ENCODE measurements at places on chromosomes 12 and 14. TPM values are rescaled to one million over a fixed set of nuclear protein-coding genes. Genes with fewer than 3 reads are reported as not detected.

The TSPAN8 gene
- total RNA-seq: not detected

The TMEM117 gene
- total RNA-seq: 1.6 TPM

The USP44 gene
- 67.1 TPM for total RNA-seq

The ART4 gene
- total RNA-seq: not detected

The AMN gene
- total RNA-seq: not detected

The TTC8 gene
- total RNA-seq: 22.6 TPM

The P2RX2 gene
- total RNA-seq: 0.15 TPM

The RASAL1 gene
- total RNA-seq: 1.4 TPM

The GPR135 gene
- 3.1 TPM for total RNA-seq

DNA sequence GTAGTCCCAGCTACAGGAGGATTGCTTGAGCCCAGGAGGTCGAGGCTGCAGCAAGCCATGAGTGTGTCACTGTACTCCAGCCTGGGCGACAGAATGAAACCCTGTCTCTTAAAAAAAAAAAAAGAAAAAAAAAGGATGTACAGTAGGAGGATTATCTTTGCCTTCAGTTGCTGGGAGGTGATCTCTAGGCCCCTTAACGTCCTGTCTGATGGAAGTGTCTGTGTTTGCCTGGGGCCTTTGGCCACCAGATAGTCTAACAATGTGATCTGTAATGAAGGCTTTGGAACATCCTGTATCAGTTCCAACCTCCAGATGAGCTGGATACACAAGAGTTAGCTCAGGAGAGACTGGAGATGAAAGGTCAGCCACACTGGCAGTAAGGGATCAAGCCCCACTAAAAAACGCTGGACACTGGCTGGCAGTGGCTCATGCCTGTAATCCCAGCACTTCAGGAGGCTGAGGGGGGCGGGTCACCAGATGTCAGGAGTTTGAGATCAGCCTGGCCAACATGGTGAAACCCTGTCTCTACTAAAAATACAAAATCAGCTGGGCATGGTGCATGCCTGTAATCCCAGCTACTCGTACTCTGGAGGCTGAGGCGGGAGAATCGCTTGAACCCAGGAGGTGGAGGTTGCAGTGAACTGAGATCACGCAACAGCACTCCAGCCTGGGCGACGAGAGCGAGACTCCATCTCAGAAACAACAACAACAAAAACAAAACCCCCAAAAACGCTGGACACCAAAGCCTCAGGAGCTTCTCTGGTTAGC lies 19.0 kb upstream of the HNF1A start:
- H3K27ac ChIP-seq: no peak overlapping the region
- H3K4me3 ChIP-seq: no peak overlapping the region
- H3K27me3 ChIP-seq: no peaks in the 10 kb centered on the region
- H3K36me3 ChIP-seq: no peaks in the 10 kb centered on the region
- no peaks in the 10 kb centered on the region for H3K4me1 ChIP-seq
- no peak for DNase-seq

- H3K27ac ChIP-seq: no peak overlapping the region
- no peaks in the 10 kb centered on the region for H3K4me1 ChIP-seq
- H3K27me3 ChIP-seq: no peaks in the 10 kb centered on the region
- no peaks in the 10 kb centered on the region for H3K36me3 ChIP-seq
- H3K4me3 ChIP-seq: no peak overlapping the region
These were observed 15.5 kb upstream of the NTN4 start for GRCh38 chr12:95805864-95806671.

- no peaks in the 10 kb centered on the region for H3K36me3 ChIP-seq
- no peak overlapping the region for H3K27ac ChIP-seq
- H3K4me3 ChIP-seq: no peak overlapping the region
- H3K4me1 ChIP-seq: no peaks in the 10 kb centered on the region
- DNase-seq: no peak
- no peaks in the 10 kb centered on the region for H3K27me3 ChIP-seq
These were observed 298.8 kb downstream of the KCNC2 start for GRCh38 chr12:74910831-74911230.

DNA sequence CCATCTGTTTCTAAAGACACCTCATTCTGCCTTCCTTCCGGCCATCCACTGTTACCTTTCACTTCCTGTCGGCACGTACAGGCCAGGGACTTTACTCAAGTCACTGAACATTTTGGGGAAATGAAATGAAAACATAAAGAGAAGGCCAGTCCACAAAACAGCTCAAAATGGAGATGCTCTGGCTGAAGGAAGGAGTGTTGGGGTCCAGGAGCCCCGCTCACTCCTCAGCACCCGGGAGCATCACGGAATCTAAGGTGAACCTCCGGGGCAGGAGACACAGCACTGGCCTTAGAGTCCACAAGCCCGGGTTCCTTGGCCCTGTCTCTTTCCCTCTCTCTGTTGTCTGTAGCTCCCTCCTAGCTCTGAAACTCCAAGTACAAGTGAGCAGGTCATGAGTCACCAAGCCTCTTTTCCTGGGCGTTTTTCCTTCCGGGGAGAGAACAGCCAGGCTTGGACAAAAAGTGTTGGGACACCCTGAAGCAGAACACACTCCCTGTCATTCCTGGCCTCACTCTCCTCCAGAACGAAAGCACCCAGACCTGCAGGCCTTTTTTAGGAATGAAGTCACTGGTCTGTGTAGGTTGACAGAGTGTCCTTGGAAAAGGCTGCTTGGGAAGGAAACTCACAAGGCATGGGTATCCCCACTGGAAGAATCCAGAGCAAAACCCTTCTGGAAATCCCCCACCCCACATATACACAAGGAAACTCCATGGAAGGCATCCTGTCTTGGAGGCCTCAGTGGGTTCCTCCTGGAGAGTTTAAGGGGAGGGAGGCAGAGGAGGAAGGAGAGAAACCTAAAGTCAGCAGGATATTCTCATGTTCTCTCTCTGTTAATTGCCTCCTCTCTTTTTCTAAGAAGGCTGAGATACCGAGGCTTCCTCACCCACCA lies 245.3 kb downstream of the ZFP36L1 start:
- no peak overlapping the region for H3K4me3 ChIP-seq
- no peaks in the 10 kb centered on the region for H3K27me3 ChIP-seq
- H3K36me3 ChIP-seq: no peaks in the 10 kb centered on the region
- peak overlapping the region; percentile 49 for H3K27ac ChIP-seq
- no peak for DNase-seq

- no peaks in the 10 kb centered on the region for H3K36me3 ChIP-seq
- no peaks in the 10 kb centered on the region for H3K4me1 ChIP-seq
- DNase-seq: peak; percentile 71
These were observed 37.7 kb downstream of the SLC5A8 start for GRCh38 chr12:101172316-101172715.

- H3K4me1 ChIP-seq: no peaks in the 10 kb centered on the region
- no peak overlapping the region for H3K27ac ChIP-seq
- no peak overlapping the region for H3K4me3 ChIP-seq
- no peaks in the 10 kb centered on the region for H3K27me3 ChIP-seq
- H3K36me3 ChIP-seq: no peaks in the 10 kb centered on the region
These were observed 25.2 kb upstream of the NTN4 start for GRCh38 chr12:95815632-95816212.

DNA sequence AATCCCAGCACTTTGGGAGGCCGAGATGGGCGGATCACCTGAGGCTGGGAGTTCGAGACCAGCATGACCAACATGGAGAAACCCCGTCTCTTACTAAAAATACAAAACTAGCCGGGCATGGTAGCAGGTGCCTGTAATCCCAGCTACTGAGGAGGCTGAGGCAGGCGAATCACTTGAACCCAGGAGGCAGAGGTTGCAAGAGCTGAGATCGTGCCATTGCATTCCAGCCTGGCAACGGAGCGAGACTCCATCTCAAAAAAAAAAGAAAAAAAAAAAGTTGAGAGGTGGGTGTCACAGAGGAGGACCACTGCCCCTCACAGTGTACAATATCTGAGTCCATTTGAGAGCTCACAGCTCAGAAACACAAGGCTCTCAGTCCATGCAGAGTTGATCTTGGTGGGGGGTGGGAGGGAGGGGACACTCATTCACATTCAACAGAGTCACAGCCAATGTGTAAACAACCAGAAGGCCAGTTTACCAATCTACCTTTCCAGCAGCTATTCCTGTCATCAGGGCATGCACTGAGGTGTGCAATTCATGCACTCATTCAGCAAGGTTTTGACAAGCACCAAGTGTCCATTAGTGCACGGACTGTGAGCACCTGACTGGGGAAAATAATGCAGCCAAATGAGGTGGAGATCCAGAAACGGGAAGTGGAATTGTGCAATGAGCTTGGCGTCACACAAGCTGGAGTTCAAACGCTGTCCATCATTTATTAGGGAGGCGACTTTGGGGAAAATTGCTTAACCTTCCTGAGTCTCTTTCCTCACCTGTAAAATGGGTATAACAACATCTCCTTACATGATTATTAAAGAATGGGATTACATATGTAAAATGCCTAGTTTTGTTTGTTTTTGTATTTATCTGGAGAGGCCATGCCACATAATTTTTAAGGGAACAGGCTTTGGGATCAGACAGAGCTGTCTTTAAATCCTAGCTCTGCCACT lies 4.4 kb upstream of the EIF5 start:
- peaks cover 11% of the 10 kb centered on the region for H3K4me1 ChIP-seq
- no peak overlapping the region for H3K4me3 ChIP-seq

DNA sequence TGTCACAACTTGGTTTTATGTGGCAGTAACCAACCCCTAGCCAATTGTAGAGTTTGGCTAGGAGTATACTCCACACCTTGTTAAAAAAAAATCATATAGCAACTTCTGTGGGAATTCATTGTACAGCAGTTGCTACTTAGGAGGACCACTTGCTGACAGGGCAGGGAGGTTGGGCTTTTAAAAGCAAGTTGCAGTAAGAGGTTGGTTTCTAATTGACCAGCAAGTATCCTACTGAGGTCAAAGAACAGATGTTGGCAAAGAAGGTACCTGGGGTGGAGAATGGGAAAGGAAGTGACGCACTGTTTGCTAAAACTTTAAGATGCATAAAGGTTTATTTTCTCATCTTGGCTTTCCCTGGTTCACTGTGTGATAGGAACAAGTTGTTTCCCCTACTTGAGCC lies 104.6 kb downstream of the TBX3 start:
- no peak overlapping the region for H3K27ac ChIP-seq
- H3K27me3 ChIP-seq: no peaks in the 10 kb centered on the region
- peaks cover 6% of the 10 kb centered on the region for H3K4me1 ChIP-seq
- DNase-seq: no peak
- no peak overlapping the region for H3K4me3 ChIP-seq

DNA sequence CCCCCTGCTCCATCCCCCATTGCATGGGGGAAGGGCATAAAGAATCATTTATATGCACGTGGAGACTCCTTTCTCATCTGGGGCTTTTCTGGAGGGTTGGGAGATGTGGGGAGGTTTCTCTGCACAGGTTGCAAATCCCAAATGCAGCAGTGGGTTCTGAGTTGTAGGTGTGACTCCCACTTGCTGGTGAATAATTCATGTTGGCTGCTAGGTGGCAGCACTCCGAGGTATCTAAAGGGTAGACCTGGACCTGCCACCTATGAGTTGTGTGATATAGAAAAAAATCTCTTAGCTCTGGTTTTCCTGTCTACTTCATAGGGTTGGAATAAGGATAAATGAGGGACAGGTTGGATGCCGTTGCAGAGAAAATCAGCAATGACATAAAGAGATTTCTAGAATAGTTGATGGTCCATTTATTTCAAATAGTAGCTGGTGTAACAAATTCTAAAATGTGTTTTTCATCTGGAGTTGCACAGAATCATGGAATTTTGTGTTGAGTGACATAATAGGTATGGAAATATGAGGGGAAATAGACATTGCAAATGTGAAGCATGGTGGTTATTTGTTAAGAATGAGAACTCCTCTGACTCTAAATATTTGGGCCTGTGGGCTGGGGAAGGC lies 4.6 kb downstream of the MARCHF9 start:
- H3K27ac ChIP-seq: no peak overlapping the region
- H3K4me1 ChIP-seq: peaks cover 9% of the 10 kb centered on the region
- DNase-seq: no peak
- H3K4me3 ChIP-seq: no peak overlapping the region
- peaks cover 54% of the 10 kb centered on the region for H3K27me3 ChIP-seq
- H3K36me3 ChIP-seq: no peaks in the 10 kb centered on the region

DNA sequence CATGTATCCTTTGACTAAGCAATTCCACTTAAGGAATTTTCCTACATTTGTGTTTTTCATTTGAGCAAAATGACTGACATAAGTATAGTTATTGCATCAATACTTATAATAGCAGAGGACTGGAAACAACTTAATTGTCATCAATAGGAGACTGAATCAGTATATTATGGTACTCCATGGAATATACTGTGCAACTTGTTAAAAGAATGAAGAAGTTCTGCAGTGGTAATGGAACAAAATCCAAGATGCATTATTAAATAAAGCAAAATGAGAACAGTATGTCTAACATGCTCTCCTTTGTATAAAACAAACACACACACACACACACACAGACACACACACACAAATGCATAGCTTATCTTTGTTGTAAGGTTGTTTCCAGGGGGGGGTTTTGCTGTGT lies 303.1 kb downstream of the RAD51B start:
- H3K27ac ChIP-seq: no peak overlapping the region
- H3K4me1 ChIP-seq: no peaks in the 10 kb centered on the region
- no peak overlapping the region for H3K4me3 ChIP-seq
- H3K36me3 ChIP-seq: no peaks in the 10 kb centered on the region
- H3K27me3 ChIP-seq: no peaks in the 10 kb centered on the region

DNA sequence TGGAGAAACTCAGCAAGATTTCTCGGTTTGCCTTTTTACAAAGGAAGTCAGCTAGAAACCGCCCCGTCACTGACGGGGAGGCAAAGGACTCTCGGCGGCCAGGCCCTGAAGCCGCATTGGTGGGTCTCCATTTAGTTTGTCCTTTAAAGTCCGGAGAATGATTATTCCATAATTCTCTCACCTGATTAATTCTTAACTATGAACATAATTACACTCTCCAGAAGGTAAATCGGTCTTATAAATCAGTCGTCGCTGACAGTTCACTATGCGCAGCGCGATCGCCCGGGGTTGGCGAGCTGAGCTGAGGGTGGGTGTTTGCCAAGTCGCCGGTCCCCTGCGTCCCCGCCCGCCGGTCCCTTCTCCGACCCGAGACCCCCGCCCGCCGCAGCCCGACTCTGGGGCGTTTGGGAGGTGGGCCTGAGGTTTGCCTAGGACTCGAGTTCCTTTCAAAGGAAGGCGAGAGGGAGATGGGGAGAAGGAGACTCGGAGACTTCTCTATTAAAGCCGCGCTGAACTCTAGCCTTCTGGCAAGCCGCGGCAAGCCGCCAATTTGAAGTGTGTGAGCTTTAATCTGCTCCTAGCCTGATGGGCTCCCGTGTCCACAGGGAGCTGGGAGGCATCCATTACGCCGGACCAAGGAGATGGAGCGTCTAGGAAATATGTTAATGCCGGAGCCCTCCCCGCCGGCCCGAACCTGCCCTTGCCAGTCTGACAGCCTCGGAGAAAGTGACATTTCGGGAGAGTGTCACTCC lies 392.9 kb downstream of the NOVA1 start:
- peak; percentile 80 for DNase-seq
- H3K27me3 ChIP-seq: peaks cover 21% of the 10 kb centered on the region
- H3K36me3 ChIP-seq: no peaks in the 10 kb centered on the region
- H3K27ac ChIP-seq: no peak overlapping the region

- H3K27me3 ChIP-seq: no peaks in the 10 kb centered on the region
- no peak overlapping the region for H3K4me3 ChIP-seq
- no peaks in the 10 kb centered on the region for H3K36me3 ChIP-seq
- H3K4me1 ChIP-seq: peaks cover 44% of the 10 kb centered on the region
- H3K27ac ChIP-seq: no peak overlapping the region
These were observed 7.8 kb upstream of the OTUB2 start for GRCh38 chr14:94018308-94018707.
